ENCODE measurements at places on chromosomes 2 and 18.

- no peak for DNase-seq
These were observed 41.6 kb downstream of the LRRC30 start for GRCh38 chr18:7272311-7273049.

DNA sequence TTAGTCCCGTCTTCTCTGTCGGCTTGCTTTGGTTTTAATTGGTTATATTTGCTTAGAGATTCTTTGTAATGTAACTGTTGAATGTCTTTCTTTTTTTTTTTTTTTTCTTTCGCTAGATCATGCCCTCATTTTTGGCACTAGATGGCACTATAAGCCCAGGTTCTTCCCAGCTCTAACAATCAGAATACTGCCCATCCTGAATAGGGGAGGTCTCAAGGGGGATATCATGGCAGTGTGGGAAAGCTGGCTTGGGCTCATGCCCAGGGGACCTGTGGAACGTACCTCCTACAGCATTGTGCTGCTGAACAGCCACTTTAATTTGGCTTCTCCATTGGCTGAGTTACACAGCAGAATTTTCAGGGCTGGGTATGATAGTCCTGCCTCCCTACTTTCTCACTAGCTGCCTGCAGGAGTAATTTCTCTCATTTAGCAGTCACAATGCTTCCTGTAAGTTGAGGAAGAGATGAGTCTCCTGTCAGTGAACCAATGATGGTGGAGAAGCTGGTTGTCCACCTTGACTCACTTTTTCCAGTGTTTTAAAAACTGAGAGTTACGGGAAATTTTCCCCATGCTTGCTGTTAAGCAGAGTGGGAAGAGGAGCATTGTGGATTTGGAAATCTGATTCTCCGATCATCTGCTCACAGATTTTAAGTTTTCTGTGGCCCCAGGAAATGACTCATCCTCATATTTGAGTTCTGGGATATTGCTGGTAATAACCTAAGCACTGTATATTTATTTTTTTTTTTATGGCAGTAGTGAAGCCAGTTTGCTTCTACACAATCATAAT is 47.2 kb downstream of the RAD51AP2 start:
- DNase-seq: no peak

DNA sequence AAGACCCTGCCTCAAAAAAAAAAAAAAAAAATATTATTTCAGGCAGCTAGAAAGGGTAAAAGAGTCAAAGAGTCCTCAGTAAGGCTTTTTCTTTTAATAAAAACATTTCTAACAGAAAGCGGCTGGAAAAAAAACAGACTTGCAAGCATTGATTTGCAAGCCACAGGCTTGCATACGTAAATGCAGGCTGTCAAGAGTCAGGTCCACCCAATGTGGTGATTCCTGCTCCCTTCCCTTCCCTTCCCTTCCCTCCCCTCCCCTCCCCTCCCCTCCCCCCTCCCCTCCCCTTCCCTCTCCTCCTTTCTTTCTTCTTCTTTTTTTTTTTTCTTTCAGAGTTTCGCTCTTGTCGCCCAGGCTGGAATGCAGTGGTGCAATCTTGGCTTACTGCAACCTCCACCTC is 74.4 kb upstream of the GULP1 start:
- no peak for DNase-seq

DNA sequence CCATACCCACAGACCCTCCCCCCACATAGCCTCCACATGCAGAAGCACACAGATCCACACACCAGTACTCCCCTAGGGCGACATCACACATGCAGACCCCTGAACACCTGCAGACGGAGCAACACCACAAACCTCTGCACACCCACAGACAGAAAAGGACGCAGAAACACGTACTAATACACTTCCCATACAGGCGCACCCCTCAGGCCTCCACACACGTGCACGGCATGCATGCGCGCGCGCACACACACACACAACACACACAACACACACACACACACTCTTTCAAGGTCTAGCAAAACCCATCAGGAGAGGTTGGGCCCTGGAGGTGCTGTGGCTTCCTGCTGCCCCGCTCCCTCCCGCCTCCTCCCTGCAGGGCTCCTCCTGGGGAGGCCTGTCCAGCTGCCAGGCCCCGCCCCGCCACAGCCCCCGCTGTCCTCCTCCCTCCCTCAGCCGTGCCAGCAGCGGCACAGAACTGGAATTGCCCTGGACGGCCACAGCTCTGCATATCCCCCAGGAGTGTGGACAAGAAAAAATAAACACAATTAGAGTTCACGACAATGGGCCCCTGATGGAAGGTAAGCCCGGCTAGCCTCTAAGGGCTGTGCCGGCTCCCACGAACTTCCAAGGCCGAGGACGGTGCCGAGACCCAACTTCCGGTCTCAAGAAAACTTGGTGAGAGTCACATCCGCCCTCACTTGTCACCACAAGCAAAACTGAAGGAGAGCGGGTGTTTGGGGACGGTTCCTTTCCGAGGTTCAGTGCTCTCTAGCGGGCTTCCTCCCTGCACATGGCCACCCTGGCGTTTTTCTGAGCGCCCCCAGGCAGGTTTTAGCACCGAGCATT is 6.8 kb downstream of the ZFP36L2 start:
- peak; percentile 48 for DNase-seq

- no peak for DNase-seq
These were observed 68.5 kb downstream of the FIGN start for GRCh38 chr2:163667064-163667887.

GRCh38 chr2:200750323-200750910 is 61.3 kb upstream of the BZW1 start:
- DNase-seq: no peak

- no peak for DNase-seq
These were observed 228.6 kb downstream of the SATB2 start for GRCh38 chr2:199228887-199229819.

DNA sequence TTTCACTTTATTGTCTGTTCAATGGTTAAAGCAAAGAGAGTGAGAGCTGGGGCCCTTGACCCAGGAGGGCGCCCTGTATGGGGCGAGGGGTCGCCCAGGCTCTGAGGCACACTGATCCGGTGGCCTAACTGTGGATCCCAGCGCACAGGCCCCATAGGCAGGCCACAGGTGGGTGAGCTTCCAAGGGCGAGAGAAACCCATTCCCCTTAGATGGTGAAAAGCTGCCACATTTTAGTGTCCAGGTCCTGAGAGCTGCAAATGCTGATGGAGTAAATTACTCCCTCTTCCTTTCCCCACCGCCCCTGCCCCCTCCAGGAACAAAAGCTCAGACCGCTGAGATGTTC is 5.9 kb upstream of the DLX2 start:
- no peak for DNase-seq

GRCh38 chr18:11834772-11835171 is 16.4 kb upstream of the CHMP1B start:
- no peak for DNase-seq

- no peak for DNase-seq
These were observed 159.5 kb upstream of the CAPN13 start for GRCh38 chr2:30966786-30967185.

DNA sequence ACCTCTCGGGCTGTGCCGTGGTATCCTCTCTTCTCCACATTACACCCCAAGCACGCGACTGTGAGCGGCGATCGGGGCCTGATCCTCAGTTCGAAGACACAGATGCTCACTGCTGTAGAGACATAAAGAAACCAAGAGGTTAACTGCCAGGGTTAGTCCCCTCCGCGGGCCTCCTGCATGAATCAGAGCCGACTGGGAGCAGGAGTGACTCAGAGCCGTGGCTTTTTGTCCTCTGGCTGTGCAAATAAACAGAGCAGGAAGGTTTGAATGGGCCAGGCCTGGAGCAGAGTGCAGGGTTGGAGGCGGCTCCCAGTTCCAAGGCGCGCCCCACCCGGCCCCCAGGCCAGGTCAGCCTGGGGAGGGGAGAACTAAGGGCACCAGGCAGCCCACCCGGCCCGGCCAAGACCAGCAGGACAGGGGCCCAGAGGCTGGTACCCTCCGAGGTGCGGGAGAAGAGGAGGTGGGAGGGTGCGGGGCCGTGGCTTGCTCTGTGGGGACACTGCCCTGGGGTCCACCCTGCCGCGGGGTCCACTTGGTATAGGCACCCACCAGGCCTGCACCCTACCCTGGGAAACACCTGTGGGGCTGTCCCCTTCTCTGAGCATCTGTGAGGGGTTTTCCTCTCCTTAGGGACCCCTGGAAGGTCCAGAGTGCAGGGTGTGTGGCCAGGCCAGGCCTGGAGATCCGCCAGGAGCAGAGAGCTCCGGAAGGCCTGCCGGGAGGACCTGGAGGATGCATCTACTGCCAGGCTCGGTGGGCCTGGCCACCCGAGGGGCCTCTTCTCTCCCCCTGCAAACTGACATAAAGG is 16.5 kb downstream of the TWIST2 start:
- DNase-seq: no peak

DNA sequence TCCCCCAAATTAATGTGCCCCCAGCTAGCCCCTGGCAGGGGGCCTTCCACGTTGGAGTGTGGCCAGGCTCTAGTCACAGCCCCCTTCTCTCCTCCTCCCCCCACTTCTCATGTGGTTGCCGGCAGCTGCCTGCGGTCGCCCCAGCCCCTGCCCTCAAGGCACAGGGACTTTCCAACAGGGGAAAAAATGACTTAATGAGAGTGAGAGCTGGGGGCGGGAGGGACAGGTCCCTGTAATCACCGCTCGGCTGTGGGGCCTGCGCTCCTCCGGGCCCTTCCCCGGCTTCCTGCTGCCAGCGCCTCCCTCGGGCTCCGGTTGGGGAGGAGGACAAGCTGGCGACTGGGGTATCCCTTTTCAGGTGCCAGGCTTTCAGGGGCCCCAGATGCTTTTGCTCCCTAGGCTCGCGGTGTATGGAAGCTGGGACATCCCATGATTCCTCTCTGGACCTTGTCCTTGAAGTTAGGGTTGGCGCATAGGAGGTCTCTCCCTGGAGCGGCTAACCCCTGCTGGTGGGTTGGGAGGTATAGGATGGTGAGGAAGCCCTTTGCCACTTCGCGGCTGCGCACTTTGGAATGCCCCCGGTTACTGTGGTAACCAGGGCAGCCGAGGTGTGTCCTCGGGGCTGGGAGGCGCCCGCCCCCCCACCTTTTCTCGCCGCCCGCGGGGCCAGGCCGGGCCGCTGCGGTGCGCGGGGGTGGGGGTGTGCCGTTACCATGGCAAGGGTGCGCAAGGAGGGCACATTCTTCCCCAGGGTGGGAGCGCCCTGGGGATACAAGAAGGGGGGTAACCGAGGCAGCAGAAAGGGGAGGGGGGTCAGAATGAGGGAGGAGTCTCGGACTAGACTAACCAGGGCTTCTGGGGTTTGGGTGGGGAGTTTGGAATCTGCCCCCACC is 16.1 kb downstream of the WNT10A start:
- peak; percentile 67 for DNase-seq

- no peak for DNase-seq
These were observed 155.4 kb downstream of the FAM210A start for GRCh38 chr18:13570856-13571495.

DNA sequence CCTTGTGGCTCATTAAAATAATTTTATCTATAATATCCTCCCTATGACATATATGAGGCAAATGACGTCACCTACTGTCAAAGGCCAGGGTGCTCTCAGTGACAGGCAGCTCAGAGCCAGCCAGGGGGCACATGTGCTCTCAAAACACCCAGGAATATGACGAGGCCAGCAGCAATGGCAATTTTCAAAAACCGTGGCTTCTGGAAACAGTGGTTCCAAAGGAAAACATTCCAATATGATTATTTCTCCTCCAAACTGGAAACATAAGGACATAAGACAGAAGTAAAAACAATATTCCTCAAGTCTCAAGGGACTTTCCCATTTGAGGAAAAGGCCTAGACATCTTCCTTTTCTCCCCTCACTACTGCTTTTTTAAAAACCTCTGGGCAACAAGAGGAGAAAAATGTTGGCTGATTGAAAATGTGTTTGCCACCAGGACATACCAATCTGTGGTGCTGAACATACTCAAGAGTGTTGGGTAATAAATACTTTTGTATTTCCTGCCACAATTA is 40.8 kb downstream of the RNF152 start:
- DNase-seq: no peak
